ENCODE measurements at places on chromosomes 5 and 9. TPM values are rescaled to one million over a fixed set of nuclear protein-coding genes. Genes with fewer than 3 reads are reported as not detected.

DNA sequence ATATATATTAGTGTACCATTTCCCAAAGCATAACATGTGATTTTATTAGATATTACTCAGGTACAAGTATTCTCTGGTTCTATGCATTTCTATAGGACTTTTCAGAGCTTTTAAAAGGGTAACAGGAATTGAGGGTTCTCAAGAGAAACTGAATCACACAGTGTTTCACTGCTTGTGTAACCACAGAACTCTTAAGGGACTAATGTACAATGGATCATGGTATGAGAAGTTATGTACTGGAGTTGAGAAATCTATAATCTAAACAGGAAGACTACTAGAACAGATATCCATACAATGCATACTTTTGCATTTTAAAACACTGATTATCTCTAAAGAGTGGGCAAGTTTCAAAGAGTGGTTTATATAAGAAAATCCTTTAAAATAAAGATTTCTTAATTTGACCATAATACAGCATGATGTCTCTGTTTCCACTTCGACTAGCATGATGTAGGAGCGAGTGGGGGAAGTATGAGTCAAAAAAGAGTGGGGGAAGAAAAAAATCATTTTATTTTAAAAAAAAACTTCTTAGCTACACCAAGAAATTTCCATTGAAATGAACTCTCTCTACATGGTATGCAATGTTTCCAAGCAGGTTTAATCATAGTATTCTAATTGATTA, 183.5 kb downstream of the RFX3 start:
- DNase-seq: no peak
- no peaks in the 10 kb centered on the region for H3K27me3 ChIP-seq
- peaks cover 5% of the 10 kb centered on the region for H3K4me1 ChIP-seq
- no peak overlapping the region for H3K27ac ChIP-seq

- DNase-seq: no peak
- H3K36me3 ChIP-seq: no peaks in the 10 kb centered on the region
- no peak overlapping the region for H3K27ac ChIP-seq
- no peak overlapping the region for H3K4me3 ChIP-seq
Measured at GRCh38 chr5:31617867-31618266, 21.1 kb upstream of the PDZD2 start.

The ACO1 gene
- 18.9 TPM for total RNA-seq

GRCh38 chr5:164809821-164810220, 1304.4 kb downstream of the MAT2B start:
- no peak overlapping the region for H3K4me3 ChIP-seq
- no peak overlapping the region for H3K27ac ChIP-seq
- H3K4me1 ChIP-seq: no peaks in the 10 kb centered on the region
- DNase-seq: no peak
- no peaks in the 10 kb centered on the region for H3K36me3 ChIP-seq
- no peaks in the 10 kb centered on the region for H3K27me3 ChIP-seq

DNA sequence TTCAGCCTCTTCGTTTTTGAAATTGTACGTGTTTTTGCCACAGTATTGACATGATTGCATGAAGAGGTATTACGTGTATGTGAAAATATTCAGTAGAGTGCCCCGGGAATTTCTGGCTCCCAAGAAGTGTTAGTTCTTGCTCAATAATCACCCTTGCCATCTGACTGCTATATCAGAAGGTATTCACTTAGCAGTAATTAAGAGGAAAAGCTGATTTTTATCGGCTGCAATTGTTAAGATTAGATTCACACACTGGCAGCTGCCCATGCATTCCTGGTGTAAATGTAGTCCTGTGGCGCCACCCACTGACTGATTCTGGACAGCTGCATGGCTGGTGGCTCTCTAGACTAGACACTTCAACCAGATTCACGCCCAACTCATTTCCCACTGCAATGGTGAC, 440.1 kb upstream of the ADAMTS16 start:
- no peaks in the 10 kb centered on the region for H3K4me1 ChIP-seq
- no peaks in the 10 kb centered on the region for H3K27me3 ChIP-seq
- no peaks in the 10 kb centered on the region for H3K36me3 ChIP-seq
- no peak overlapping the region for H3K4me3 ChIP-seq
- DNase-seq: peak; percentile 90

DNA sequence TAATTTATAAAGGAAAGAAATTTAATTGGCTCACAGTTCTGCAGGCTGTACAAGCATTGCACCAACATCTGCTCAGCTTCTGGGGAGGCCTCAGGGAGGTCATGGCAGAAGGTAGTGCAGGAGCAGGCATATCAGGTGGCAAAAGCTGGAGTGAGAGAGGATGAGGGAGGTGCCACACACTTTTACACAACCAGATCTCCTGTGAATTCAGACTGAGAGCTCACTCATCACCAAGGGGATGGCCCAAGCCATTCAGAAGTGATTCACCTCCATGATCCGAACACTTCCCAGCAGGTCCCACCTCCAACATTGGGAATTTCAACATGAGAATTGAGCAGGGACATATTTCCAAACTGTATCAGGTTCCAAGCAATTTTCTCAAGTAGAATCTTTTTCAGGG, 84.7 kb upstream of the BRINP1 start:
- no peaks in the 10 kb centered on the region for H3K27me3 ChIP-seq
- no peak for DNase-seq
- H3K4me1 ChIP-seq: no peaks in the 10 kb centered on the region
- H3K36me3 ChIP-seq: no peaks in the 10 kb centered on the region
- H3K27ac ChIP-seq: no peak overlapping the region

- no peaks in the 10 kb centered on the region for H3K36me3 ChIP-seq
- H3K27ac ChIP-seq: no peak overlapping the region
- H3K4me3 ChIP-seq: no peak overlapping the region
- DNase-seq: no peak
Measured at GRCh38 chr5:65699338-65699737, 22.6 kb downstream of the SGTB start.

GRCh38 chr9:34479431-34479866, 20.8 kb downstream of the DNAI1 start:
- no peak for DNase-seq
- H3K4me1 ChIP-seq: no peaks in the 10 kb centered on the region
- H3K27me3 ChIP-seq: no peaks in the 10 kb centered on the region
- H3K4me3 ChIP-seq: no peak overlapping the region
- no peaks in the 10 kb centered on the region for H3K36me3 ChIP-seq
- H3K27ac ChIP-seq: no peak overlapping the region

The AHRR gene
- 1.4 TPM for total RNA-seq
